ENCODE measurements at places on chromosomes 11 and 22.
A peak's percentile ranks its signal among the peaks of the same experiment; 100 is the strongest.

DNA sequence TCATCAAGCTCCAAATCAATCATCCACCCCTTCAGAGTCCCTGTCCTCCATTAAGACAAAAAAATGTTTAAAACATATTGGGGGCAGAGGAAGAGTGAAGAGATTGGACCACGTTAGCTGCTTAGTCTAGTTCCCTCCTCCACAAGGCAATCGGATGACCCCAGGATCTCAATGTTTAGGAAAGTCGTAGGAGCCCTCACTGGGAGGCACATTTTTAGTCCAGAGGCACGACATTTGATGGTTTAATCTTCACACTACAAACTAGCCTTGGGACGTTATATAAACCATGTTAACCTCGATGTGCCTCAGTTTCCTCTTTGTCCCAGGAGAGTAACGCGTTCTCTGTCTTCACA, 588 bp upstream of the FAT3 start:
- DNase-seq = no peak

DNA sequence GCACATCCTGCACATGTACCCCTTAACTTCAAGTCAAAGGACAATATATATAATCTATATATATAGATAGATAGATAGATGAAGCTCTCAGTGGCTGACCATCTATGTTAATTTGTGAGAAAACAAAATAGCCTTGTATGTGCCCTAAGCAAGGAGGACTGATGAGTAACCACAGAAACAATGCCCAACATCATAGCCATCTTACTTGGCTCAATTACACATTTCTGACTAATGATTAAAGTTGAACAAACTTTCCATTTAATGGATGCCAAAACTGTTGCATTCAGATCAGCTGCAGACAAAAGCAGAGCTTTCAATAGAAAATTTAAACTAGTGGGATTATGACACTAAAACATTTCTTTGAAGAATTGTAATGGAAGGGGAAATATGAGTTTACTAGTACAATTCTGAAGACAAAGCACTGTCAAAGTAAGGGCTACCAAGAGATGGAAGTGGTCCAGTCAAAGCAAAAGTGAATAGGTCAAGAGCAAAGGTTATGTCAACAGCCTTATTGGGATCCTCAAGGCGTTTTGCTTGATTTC, 1188.2 kb upstream of the RAG2 start:
- peak; percentile 75 for DNase-seq

- DNase-seq = peak; percentile 14
These were observed 75.3 kb downstream of the PDE2A start for GRCh38 chr11:72598906-72599305.

GRCh38 chr22:36770513-36771231, 5.2 kb downstream of the IFT27 start:
- no peak for DNase-seq

GRCh38 chr11:117969160-117969991, 16.8 kb upstream of the IL10RA start:
- no peak for DNase-seq

- DNase-seq = no peak
These were observed 67.5 kb downstream of the PLEKHA7 start for GRCh38 chr11:16946477-16947282.

- DNase-seq = no peak
These were observed 9.6 kb upstream of the CD81 start for GRCh38 chr11:2367266-2368160.

- DNase-seq = peak; percentile 6
These were observed 383.2 kb downstream of the METTL15 start for GRCh38 chr11:28491431-28491830.

DNA sequence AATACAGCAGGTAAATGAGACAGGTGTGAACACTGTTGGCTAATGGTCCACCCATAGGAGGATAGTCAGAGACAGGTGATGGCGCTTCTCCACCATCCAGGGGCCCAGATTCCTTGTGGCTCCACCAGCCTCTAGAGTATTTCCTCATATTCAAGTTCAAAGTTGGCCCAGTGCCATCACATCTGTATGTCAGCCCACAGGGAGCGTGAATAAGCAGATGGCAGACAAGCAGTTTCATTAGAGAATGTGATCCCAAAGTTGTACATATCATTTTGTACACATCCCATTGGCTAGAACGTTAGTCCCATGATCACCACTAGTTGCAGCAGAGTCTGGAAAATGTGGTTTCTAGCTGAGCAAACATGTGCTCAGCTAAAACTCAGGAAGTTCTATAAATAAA, 11.0 kb upstream of the CWF19L2 start:
- DNase-seq = peak; percentile 44

- no peak for DNase-seq
These were observed 40.9 kb downstream of the C11orf96 start for GRCh38 chr11:43983221-43983810.

DNA sequence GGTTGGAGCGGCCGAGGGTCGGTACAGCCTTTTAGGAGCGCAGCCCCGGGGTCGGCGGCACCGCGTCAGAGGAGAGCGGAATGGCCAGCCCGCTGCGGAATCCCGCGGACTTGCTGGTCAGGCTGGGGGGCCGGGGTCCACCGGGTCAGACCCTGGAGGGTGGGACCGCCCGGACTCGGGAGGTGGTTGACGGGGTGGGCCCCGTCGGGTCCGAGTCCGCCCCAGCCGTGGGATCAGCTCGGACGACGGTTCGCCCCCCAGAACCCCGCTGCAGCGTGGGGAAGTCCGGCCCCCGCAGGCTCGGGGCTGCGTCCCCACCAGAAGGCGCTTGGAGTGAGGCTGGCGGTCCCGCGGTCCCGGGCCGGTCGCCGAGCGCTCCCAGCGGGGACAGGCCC, 301 bp upstream of the ADM2 start:
- no peak for DNase-seq

DNA sequence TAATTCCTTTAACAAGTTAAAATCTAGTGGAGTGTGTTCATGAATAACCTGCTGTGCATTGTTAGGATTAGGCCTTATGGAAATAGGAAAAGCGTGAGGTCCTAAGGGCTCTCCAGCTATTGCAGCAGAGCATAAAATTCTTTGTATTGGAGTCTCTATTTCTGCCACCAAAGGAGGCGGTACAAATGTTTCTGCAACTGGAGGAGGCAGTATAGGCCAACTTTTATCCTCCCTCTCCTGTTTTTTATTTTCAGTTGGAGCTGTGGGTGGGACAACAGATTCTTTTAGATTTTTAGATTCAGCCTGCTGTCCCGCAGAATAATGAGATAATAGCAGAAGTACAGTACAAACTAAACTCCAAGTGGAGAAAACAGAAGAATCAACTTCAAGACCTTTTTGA, 26.2 kb downstream of the OR10A6 start:
- DNase-seq = peak; percentile 65

- no peak for DNase-seq
These were observed 528.4 kb downstream of the TBC1D22A start for GRCh38 chr22:47290706-47291430.

GRCh38 chr22:24429411-24430365, 2.3 kb downstream of the ADORA2A start:
- peak; percentile 54 for DNase-seq

DNA sequence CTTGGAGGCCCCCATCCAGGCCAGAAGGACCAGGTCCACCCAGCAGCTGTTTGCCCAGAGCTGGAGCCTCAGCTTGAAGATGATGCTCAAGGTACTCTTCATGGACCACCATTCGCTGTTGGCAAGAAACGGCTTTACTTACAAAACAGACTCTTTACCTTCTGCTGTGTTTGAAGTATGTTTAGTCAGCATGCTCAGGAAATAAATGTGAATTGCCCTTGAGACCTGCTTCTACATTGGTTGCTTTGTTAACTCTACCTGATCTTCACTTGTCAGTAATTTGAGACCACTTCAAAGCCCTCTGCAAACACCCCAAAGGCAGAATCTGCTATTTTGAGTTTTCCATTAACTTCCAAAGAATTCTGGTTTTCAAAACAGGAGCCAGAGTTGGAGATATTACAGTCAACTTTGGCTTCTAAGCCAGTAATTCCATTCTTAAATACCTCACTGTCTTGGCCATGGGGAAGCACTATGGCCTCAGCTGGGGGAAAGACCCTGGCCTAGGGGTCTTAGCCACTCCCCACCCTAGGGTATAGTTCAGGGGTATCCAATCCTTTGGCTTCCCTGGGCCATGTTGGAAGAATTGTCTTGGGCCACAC, 2.7 kb downstream of the UQCR10 start:
- no peak for DNase-seq

GRCh38 chr22:39241794-39242594, 2.8 kb downstream of the PDGFB start:
- DNase-seq = no peak

GRCh38 chr22:20523086-20523983, 15.9 kb downstream of the MED15 start:
- DNase-seq = peak; percentile 80

- no peak for DNase-seq
These were observed 26.0 kb upstream of the FLI1 start for GRCh38 chr11:128667873-128668272.

All from fibroblast of gingiva (primary cell).